HFFc6 (cell line): ENCODE measurements at places on chromosomes 3 and 15.

DNA sequence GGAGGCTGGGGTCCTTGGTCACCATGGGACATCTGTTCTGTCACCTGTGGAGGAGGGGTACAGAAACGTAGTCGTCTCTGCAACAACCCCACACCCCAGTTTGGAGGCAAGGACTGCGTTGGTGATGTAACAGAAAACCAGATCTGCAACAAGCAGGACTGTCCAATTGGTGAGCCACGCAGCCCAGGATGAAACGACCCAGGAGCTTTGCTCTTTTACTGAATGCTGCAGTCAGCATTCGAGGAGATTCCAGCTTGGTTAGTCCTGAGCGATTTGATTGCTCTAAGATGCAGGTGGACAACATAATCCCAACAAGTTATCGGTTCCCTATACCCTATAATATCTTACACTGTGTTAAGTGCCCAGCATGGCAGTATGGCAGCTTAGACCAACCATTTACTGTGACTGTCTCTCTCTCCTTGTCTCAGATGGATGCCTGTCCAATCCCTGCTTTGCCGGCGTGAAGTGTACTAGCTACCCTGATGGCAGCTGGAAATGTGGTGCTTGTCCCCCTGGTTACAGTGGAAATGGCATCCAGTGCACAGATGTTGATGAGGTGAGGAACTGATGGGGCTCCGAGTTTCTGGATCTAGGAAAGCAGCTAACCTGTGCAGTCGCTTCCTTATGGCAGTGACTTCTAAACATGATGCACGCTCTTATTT lies 7.8 kb downstream of the THBS1 start:
- DNase-seq, result peak; percentile 68

DNA sequence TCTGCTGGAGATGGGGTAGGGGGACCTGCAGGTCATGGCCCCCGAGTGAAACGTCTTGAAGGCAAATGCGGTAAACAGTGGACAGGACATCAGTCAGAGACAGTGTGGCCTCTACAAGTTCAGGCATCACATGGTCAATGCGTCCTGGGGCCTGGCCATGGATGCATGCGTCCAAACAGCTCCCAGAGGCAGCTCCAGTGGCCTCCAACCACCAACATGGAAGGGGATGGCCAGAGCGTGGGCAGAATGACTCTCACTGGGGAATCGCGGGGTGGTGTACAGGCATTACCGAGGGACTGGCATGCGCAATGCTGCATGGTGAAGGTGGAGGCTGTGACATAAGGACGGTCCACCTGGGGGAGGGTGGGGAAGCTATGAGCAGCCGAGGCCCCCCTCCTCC lies 35.6 kb upstream of the IQSEC1 start:
- DNase-seq, result no peak

GRCh38 chr3:175421902-175422301 lies 562.8 kb downstream of the NAALADL2 start:
- peak; percentile 20 for DNase-seq

- DNase-seq, result no peak
Observed at GRCh38 chr3:5692446-5692845, 504.9 kb downstream of the EDEM1 start.

DNA sequence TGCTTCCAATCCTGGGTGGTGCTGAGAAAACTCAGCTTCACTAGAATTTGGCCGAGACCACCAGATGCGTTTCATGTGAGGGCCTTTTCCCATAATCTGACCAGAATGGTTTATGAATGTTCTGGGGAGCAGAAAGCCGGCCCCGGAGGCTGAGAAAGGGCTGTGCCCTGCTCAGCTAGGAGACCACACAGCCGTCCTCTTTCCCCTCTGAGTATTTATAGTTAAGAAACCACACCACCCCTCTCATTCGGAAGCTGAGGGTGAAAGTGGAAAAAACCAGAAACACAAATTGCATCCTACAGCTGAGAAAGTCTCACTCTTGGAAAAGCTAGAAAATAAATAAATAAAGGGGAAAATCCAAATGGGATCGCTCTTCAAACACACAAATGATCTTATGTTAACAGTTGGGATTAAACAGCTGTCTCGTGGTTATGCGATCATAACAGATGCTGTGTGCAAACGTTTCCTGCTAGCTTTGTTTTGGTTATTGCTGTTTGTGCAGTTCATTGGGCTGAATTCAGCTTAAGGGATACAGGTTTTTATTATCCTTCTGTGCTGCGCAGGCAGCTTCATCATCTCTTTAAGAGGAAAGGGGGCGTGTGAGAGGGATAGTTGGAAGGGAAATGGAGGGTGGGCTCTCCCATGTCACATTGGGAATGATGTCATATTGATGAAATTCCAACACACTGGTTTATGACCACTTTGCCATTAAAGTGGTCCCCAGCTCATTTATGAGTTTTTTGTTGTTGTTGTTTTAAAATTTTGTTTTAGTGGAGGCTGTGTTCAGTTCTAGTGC lies 1026.2 kb upstream of the NR2F2 start:
- no peak for DNase-seq

DNA sequence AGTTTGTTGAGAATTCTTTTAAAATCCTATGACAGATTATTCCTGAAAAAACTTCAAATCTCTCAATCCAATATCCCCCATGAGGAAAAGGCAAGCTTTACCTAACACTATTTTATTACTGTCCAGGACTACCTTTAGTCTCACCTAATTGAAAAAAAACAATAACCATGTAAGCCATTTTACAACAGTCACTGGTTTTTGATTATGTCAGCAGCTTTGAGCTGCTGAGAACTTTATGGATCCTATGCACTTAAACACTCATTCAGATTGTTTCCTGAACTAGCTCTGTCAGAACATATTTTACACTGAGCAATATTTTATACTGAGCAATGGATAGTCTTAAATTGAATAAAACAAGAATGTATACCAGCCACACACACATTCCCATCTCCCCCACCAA lies 79.9 kb downstream of the ZBBX start:
- no peak for DNase-seq

- DNase-seq, result peak; percentile 21
Observed at GRCh38 chr3:148023994-148024393, 614.8 kb downstream of the ZIC1 start.

- no peak for DNase-seq
Observed at GRCh38 chr15:72496783-72497182, 22.7 kb downstream of the ARIH1 start.
